Muscle of leg (tissue), 16 donors: ENCODE measurements at places on chromosomes 3 and 15.
A peak's percentile ranks its signal among the peaks of the same experiment; 100 is the strongest.

DNA sequence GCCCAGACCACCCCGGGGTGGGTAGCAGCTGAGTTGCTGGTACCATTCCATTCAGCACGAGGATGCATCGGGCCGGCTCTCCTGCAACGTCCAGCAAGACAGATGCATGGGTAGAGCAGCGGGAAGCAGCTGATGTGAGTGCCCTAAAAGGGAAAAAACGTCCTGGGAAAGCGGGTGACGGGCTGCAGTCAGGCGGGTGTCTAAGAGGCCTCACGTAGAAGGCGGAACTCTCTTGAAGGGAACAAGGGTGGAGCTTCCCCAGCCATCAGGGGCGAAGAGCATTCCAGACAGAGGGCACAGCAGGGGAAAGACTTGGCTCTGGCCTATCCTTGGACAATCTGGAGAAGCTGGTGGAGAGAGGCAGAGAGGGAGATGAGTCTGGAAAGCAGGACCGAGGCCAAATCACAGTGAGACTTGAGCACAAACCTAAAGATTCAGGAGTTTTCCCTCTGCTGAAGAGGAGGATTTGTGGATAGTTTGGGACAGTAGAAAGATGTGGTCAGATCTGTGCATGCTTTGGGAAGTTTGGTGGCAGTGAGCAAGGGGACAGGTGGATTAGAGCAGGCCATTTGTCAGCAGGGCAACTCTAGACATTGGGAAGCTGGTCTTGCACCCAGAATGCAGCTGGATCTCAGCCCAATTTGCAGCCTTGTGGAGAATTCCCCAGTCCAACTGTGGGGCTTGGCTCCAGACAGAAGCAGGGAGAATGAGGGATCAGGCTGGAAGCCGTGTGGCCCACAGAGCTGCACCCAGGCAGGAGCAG lies 70.7 kb downstream of the SEMA5B start:
- DNase-seq, result peak; percentile 36

DNA sequence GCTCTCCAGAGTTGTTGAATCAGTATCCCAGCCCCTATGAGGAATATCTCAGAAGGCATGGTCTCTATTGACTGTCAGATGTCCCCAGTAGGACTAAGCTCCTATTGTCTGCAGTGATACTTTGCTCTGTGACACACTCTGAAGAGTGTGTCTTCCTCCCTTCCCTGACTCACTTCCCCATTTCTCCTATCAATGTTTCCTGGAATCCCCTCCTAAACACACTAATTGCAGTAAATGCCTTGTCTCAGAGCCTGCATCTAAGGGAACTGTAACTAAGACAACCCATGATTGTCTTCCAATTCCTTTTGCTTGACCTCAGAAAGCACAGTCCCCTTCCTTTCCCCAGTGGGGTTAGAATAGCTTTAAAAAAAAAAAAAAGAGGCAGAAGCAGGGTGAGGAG lies 397.3 kb upstream of the PROK2 start:
- DNase-seq, result peak; percentile 36

- DNase-seq, result no peak
Measured at GRCh38 chr15:57500256-57500655, 91.4 kb upstream of the MYZAP start.

DNA sequence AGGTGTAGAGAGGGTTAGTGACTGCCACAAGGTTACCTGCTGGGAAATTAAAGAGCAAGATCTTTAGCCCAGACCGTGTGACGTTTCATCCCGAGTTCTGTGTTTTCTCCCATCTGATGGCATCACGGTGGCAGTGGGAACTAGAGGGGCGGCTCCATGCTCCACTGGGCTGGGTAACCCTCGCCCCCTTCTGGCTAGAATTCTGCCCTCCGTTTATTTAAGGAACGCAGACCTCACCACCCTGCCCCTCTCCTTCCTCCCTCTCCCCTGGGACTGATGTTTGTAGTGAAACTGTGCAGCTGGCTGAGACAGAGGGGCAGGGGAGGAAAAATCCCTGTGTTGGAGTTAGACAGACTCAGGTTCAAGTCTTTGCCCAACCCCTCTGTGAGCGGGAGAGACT lies 65.6 kb downstream of the ITGA11 start:
- DNase-seq, result no peak

- peak; percentile 38 for DNase-seq
Measured at GRCh38 chr3:64149886-64150285, 75.4 kb downstream of the PRICKLE2 start.

DNA sequence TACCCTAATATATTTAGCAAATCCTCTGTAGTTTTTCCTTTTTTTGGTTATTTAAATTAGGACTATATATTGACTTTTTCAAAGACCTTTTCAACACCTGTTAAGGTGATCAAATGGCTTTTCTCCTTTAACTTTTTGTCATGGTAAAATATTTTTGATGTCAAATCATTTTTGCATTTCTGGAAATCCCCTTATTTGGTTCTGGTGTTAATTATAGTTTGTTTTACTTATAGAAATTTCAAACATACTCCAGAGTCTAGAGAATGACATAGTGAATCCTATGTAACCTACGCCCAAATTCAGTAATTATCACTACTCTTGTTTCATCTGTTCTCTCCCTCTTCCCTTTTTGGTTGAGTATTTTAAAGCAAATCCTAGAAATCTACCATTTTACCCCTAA lies 121.3 kb upstream of the TBL1XR1 start:
- no peak for DNase-seq

GRCh38 chr15:99707473-99708270 lies 25.6 kb downstream of the LYSMD4 start:
- peak; percentile 92 for DNase-seq

GRCh38 chr3:173709026-173709425 lies 311.5 kb downstream of the NLGN1 start:
- no peak for DNase-seq

- DNase-seq, result no peak
Measured at GRCh38 chr3:123664753-123665152, 79.9 kb upstream of the HACD2 start.

DNA sequence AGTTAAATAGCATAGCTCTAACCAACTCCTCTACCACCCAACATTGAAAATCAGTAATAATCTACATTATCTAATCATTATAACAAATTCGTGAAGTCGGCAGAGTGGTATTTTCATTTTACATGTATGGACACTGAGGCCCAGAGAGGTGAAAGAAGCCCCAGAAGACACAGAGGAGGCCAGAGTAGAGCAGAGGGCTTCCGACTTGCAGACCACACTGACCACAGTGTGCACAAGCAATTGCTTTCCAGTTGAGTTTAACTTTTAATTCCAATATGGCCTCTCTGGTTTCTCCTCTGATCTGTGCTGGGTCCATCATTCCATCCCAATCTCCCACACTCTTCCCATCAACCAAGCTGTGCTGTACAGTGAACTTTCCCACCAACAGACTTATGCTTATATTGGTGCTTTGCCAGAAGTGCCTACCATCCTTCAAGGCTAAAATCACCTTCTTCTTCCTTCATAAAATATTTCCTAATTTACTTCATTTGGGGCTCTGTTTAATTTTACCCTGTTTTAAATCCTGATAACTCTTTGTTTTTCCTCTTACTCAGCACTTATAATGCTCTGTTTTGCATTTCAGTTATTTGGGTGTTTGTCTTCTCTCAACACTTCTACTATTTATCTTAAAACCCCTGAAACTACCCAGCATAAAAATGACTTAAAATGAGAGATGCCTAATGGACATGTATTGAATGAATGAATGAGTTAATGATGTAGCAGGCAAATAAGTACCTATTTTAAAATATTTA lies 81.8 kb upstream of the TNFSF10 start:
- no peak for DNase-seq

GRCh38 chr15:80736560-80736959 lies 41.5 kb downstream of the ABHD17C start:
- no peak for DNase-seq

GRCh38 chr3:180319461-180319860 lies 282.5 kb upstream of the TTC14 start:
- no peak for DNase-seq

GRCh38 chr15:41291065-41291631 lies 41.2 kb downstream of the OIP5 start:
- peak; percentile 43 for DNase-seq

- DNase-seq, result no peak
Measured at GRCh38 chr3:7371693-7372572, 511.0 kb downstream of the GRM7 start.

DNA sequence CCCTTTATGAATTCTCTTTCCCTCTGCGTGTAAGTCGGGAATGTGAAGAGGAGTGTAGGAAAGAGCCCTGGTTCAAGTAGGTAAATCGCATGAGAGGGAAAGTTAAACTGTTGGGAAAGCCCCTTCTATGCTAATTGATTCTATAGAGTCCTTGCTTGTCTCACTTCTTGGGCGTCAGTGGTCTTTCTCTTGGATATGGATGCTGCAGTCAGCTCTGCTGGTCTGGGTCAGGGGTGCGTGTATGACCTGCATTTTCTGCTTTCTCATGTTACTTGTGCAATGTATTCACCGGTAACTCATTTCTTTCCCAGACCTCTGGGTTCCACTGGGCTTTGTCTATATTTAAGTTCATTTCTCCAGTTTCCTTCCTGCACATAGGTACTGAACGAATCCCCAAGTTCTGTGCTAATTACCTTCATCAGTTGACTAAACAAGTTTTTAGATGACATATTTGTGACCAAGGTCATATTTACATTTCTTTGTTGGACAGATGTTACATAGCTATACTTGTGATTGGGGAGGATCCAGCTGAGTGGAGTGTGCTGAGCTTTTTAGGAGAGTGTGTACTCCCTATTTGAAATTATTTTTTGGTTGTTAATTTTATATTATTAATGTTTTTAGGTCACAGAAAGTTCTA lies 1.4 kb downstream of the SETD5 start:
- DNase-seq, result peak; percentile 63

- DNase-seq, result no peak
Measured at GRCh38 chr15:83285979-83286553, 1.6 kb upstream of the BNC1 start.

DNA sequence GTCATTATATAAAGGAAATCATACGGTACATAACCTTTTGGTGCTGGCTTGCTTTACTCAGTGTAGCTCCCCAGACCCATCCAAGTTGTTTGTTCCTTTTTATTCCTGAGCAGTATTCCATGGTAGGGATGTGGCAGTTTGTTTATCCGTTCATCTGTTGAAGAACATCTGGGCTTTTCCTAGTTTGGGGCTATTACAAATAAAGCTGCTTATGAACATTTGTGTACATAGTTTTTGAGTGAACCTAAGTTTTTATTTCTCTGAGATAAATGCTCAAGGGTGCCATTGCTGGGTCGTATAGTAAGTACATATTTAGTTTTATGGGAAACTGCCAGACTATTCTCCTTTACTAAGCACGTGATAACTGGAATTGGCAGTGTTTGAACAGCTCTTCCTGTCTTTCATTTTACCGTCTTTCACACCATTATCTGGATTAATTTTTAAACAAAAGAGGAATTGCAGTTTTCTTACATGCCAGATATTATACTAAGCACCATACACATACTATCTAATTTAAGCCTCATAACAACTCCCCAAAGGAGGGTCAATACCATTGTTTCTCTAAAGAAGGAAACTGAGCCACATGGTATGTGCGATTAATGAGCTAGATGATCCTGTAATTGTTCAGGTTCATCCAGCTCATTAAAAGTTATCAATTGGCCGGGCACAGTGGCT lies 85.6 kb downstream of the PTPRG start:
- peak; percentile 92 for DNase-seq
